ENCODE measurements at places on chromosomes 6 and 20. TPM values are rescaled to one million over a fixed set of nuclear protein-coding genes. Genes with fewer than 3 reads are reported as not detected.

GRCh38 chr6:119243657-119244056 is 105.9 kb downstream of the MAN1A1 start:
- no peak overlapping the region for H3K4me3 ChIP-seq
- peaks cover 10% of the 10 kb centered on the region for H3K4me1 ChIP-seq
- no peak for DNase-seq
- H3K36me3 ChIP-seq = no peaks in the 10 kb centered on the region

GRCh38 chr6:24686946-24687345 is 20.1 kb downstream of the ACOT13 start:
- H3K4me1 ChIP-seq = no peaks in the 10 kb centered on the region
- H3K36me3 ChIP-seq = peaks cover 6% of the 10 kb centered on the region
- no peak for DNase-seq
- no peak overlapping the region for H3K27ac ChIP-seq
- no peak overlapping the region for H3K4me3 ChIP-seq

Gene KIF25
- not detected for polyA plus RNA-seq

DNA sequence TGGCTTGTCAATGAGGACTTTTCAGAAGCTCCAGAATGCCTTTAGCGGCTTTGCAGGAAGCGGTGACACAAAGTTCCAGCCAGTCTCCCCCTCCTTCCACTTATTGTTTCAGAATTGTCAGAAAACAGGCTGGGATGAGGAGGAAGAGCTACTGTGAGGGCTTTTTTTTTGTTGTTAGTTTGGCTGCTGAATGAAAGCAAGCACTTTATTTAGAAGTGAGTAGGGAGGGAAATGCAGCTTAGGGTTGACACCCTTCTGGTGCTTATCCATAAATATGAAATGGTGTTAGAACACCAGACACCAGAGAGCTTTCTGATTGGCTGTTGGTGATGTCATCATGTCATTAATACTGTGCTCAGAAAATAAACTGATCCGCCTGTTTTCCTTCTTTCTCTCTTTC is 251.5 kb downstream of the SOX4 start:
- no peak overlapping the region for H3K27ac ChIP-seq
- no peaks in the 10 kb centered on the region for H3K27me3 ChIP-seq
- H3K36me3 ChIP-seq = no peaks in the 10 kb centered on the region

- H3K4me3 ChIP-seq = no peak overlapping the region
- H3K4me1 ChIP-seq = peaks cover 13% of the 10 kb centered on the region
- H3K36me3 ChIP-seq = no peaks in the 10 kb centered on the region
- no peak overlapping the region for H3K27ac ChIP-seq
Measured at GRCh38 chr6:119443993-119444641, 94.6 kb upstream of the MAN1A1 start.

DNA sequence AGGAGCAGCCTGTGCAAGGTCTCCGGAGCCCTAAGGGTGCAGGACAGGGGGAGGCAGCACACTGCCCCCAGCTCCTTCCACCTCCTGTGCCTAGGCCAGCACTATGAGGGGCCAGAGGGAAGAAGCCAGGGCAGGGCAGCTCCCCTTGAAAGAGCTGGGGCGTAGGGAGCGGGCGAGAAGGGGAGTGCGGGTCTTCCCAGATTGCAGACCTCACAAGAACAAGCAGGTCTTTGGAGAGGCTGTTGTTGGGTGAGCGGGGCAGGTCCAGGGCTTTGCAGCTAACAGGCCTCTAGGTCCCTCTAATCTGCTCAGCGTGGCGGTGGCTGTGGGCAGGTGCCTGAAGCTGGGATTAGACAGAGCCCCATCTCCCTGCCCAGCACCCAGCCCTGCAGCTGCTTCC is 22.4 kb upstream of the CST1 start:
- no peaks in the 10 kb centered on the region for H3K36me3 ChIP-seq
- no peak for DNase-seq
- no peaks in the 10 kb centered on the region for H3K27me3 ChIP-seq
- no peaks in the 10 kb centered on the region for H3K4me1 ChIP-seq

GRCh38 chr6:90294614-90294988 is 2.0 kb downstream of the BACH2 start:
- no peak for DNase-seq
- H3K36me3 ChIP-seq = no peaks in the 10 kb centered on the region
- H3K4me3 ChIP-seq = peak overlapping the region; percentile 91
- H3K27ac ChIP-seq = peak overlapping the region; percentile 94

All from sigmoid colon (tissue), 7 donors.